Vagina (tissue), 2 donors: ENCODE measurements at places on chromosomes 12 and 14.

DNA sequence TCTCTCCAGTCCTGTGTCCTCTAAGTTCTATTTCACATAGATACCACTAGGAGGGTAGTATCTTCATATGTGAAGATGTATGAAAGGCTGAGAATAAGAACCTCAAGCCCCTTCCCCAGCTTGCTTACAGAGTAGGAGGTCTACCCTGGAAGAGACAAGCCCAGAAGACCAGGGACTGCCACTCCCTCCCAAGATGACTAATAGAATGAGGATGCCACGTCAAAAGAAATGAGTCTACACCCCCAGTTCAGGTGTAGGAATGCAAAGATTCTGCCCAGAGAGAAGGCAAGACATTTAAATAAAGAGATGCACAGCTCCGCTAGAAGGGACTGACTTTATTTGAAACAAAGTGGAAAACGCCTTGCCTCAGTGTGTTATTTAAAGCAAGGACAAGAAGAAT is 1006.0 kb upstream of the USP15 start:
- no peak for DNase-seq

DNA sequence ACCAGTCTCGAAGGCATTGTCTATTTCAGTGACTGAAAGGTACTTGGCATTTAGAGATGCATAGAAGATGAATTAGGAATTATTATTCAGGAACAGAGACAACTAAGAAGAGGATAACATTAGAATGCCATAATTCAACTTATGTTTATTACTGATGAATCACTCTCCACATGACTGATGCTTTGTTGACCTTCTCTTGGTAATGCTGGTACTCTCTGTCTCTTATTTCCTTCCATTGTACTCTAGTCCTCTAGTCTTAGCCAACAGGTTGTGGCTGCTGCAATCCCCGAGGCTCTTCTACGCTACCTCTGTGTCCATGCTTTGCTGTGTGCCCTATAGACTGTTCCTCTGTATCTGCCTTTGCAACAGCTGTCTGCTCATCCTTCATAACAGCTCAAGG is 652.9 kb downstream of the NRXN3 start:
- DNase-seq = no peak

GRCh38 chr12:7015555-7016370 is 2.5 kb downstream of the LPCAT3 start:
- DNase-seq = no peak

- DNase-seq = no peak
Observed at GRCh38 chr14:99718811-99719192, 34.7 kb downstream of the CYP46A1 start.

DNA sequence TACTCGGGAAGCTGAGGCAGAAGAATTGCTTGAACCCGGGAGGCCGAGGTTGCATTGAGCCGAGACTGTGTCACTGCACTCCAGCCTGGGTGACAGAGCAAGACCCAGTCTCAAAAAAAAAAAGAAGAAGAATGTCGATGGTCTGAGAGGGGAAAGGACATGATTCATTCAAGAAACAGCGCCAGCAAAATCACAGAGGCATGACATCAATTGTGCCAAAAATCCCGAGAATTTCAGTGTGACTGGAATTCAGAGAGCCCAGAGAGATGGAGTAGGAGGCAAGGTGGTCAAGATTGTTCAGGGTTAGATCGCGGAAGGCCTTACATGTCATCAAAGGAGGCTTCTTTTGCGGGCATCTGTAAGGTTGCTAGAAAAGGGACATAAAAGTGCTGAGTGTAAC is 483.3 kb downstream of the VRK1 start:
- no peak for DNase-seq

GRCh38 chr14:44372807-44373489 is 134.1 kb downstream of the FSCB start:
- no peak for DNase-seq

DNA sequence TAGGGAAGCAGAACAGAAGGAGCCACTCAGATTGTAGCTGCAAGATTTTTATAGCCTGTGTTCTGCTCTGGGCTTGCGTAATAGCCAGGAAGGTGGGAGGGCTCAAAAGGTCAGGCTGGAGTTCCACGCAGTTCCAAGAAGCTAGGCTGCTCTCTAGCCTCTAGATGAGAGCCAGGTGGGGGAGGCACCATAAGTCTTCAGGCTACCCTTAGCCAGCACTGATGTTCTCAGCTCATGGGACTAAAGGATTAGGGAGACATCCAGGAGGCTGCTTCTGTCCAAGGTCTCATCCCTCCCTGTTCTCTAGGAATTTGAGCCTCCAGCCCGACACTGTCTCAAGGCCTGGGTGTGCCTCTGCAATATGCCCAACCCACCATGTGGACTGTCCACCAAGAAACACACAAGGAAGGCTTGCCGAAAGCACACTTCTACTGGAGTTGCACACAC is 1.7 kb downstream of the LMBR1L start:
- no peak for DNase-seq

GRCh38 chr12:107309020-107309419 is 215.7 kb upstream of the CRY1 start:
- DNase-seq = no peak

DNA sequence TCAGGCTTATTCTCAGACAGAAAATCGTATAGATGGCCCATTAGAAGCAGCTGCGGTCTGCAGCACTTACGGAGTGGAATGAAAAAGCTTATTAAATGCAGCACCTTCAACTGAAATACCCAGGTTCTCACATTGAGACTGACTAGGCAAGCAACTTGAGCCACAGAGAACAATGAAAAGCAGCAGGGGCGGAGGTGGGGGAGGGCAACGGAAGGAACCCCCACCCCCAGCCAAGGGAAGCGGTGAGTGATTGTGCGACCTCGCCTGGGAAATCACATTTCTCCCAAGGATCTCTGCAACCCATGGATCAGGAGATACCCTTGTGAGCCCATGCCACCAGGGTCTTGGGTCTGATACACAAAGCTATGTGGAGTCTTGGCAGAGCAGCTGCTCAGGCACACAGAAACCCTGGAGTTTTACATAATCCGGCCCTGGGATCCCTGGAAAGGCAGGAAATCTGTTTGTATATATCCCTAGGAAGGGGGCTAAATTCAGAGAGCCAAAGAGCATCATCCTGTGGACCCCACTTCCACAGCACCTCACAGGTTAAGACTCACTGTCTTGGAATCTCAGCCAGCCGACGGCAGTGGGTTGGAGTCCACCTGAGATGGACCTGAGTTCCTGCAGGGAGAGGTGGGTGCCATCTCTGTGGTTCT is 38.1 kb downstream of the PZP start:
- no peak for DNase-seq

DNA sequence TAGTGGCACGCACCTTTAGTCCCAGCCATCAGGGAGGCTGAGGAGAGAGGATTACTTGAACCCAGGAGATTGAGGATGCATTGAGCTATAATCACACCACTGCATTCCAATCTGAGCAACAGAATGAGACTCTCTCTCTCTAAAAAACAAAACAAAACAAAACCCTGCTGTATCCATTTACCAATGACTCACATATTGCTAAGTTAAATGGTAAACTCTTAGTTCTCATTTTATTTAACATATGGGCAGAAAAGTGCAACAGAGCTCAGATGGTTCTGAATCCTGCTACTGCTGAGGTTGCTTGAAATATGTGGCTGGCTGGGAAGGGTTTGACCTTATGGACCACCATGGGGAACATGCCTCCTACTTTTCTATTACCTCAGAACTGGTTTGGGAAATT is 33.7 kb upstream of the CCNT1 start:
- no peak for DNase-seq

DNA sequence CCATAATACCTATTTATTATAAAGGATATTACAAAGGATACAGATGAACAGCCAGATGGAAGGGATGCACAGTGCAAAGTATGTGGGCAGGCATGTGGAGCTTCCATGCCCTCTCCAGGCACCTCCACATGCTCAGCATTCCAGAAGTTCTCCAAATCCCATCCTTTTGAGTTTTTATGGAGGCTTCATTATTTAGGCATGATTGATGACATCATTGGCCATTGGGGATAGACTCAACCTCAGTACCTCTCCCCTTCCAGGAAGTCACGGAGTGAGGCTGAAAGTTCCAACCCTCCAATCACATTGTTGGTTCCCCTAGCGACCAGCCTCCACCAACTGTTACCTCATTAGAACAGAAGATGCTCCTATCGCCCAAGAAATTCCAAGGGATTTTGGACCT is 156.4 kb downstream of the ATP23 start:
- no peak for DNase-seq

DNA sequence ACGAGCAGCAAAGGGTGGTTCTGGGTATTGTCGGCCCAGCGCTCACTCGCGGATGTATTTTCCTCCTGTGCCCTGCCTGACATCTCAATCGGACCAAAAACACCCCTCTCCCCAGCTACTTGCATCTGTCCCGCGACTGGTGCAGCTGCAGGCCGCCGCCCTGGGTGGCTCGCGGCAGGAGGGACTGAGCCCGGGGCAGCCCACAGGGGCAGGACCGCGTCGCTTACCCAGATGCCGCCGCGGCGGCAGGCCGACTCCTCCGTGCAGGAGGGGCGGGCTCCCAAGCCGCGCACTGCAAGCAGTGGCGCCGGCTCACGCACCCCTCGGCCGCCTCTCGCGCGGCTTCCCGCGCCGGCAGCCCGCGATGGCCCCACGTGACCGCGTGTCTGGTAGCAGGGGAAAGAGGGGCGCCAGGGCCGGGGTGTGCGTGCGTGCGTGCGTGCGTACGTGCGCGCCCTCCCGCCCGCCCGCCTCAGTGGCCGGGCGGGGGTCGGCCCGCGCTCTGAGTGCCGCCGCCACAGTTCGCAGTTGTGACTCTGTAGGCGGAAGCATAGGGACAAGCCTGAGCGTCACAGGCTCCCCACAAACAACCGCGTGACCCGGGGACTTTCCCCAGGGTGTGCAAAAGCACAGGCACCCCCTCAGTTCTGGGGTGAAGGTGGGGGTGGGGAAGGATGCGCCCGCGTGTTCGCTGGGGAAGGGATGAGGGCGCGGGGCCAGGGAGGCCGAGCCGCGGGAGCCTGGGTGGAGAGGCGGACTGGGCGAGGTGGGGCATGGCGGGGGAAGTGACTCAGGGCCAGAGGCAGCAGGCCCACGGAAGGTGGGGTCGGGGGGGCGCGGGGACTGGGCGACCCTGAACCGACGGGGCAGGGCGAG is at the start of gene ZBTB25:
TSS of gene ZBTB25 (minus strand) at position 405 of the 876 bp plus-strand sequence. CDS start 13,305 bp downstream, outside the sequence.
- DNase-seq = no peak

DNA sequence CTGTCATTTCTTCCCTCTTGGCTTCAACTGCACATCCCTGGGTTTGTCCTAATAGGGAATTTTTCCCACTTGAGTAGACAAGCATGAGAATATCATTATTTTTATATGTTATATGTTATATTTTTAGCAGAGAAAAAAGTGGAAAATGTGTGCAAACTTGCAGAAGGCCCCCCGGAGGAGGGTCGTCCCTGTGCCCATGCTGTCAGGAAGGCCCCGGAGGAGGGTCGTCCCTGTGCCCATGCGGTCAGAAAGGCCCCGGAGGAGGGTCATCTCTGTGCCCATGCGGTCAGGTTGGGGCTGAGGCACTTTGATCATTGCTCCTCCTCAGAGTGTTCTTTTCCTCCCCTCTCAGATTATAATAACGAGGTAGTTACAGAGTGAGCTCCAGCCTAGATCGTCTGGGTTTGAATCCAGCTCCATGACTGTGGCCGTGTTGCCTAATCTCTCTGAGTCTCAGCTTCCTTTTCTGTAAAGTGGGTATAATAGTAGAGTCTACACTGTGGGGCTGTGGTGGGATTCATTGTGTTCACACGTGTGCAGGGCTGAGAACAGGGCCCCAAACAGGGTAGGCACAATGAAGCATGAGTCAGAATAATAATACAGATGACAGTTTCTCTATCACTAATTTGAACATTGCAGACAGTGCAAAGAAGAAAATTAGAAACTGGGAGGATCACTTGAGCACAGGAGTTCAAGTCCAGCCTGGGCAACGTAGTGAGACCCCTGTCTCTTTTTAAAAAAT is 33.4 kb downstream of the ELK3 start:
- DNase-seq = no peak

- no peak for DNase-seq
Observed at GRCh38 chr14:69750495-69750894, 16.4 kb upstream of the SRSF5 start.

GRCh38 chr12:103964805-103965204 is 867 bp upstream of the TDG start:
- no peak for DNase-seq

- no peak for DNase-seq
Observed at GRCh38 chr12:121060149-121061001, 21.3 kb upstream of the OASL start.

DNA sequence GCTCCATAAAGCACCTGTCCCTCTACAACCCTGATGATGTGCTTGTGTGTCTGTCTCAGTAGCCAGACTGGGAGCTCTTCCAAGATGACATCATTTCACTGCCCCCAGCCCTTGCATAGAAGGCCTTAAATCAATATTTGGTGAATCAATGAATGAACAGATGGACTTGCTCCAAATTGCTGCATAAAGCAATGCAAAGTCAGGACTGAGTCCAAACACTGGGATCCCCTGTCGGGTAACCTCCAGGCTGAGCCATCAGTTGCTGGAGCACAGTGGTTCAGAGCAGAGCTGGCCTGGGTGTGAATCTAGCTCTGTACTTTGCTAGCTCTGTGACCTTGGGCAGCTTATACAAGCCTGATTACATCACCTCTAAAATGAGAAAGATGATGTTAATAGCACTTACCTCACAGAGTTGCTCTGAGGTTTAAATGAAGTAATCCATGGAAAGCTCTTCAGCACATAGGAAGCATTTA is 120.3 kb upstream of the VASH1 start:
- no peak for DNase-seq

GRCh38 chr12:124482901-124483799 is 84.3 kb downstream of the NCOR2 start:
- no peak for DNase-seq

GRCh38 chr12:131912518-131913274 is 16.4 kb upstream of the PUS1 start:
- no peak for DNase-seq

DNA sequence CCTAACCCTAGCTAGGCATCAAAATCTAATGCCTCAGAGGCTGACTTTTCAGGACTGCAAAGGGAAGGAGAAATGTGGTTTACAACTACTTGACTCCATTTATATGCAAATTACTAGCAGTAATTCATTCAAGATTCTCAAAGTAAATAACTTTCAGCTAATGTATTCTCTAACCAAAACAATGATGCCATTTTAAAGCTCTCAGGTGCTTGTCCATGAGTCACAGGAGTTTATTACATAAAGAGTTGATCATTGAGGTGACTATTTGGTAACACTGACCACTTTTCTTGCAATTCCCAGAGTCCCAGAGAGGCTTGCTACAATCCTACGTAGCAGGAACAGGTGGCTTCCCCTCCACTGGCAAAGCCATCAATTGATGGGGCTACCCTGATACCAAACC is 109.0 kb upstream of the SLC35F4 start:
- no peak for DNase-seq

- no peak for DNase-seq
Observed at GRCh38 chr12:93829016-93829415, 151.8 kb downstream of the CRADD start.

DNA sequence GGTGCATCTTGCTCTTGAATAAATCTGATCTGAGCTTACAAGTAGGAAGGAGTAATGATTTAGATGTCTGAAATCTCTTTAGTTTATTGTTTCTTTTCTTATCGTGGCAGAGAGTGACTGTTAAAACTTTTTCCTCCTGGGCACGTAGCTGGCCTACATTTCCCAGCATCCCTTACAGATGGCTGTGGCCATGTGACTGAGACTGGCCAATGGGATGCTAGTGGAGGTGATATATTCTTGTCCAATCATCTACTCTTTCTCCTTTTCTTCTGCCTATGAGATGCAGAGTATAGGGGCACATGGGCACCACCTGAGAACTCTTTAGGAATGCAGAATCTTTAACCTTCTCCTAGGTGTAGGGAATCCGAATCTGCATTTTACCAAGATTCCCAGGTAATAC is 237.3 kb downstream of the RGS6 start:
- DNase-seq = no peak

- DNase-seq = no peak
Observed at GRCh38 chr12:14959463-14959862, 1.9 kb downstream of the ARHGDIB start.

GRCh38 chr12:3491938-3492792 is 1.2 kb downstream of the PRMT8 start:
- no peak for DNase-seq
